Germinal center (tissue), 1 donor: ENCODE measurements at places on chromosomes 6 and 20.

DNA sequence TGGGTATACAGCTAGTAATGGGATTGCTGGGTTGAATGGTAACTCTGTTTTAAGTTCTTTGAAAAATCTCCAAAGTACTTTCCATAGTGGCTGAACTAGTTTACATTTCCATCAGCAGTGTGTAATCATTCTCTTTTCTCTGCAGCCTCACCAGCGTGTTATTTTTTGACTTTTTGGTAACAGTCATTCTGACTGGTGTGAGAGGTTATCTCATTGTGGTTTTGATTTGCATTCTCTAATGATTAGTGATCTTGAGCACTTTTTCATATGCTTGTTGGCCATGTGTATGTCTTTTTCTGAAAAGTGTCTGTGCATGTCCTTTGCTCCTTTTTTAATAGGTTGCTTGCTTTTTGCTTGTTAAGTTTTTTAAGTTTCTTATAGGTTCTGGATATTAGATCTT lies 194.2 kb upstream of the PHACTR1 start:
- DNase-seq = no peak

DNA sequence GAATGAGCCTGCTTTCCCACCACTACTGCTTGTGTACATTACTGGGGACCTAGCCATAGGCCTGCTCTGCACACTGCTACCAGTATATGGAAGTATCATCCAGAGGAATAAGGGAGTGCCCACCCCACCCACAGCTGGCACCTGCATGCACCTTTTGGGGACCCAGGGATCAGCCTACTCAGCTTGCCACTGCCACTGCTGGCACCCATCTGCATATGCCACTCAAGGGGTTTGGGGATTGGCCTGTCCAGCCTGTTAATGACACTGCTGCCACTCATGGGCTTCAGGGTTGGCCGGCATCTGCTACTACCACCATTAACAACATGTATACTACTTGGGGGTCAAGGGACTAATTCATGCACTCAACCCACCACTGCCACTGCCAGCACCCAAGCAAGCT lies 832.1 kb downstream of the PHF3 start:
- no peak for DNase-seq

GRCh38 chr6:44161997-44162338 lies 3.3 kb downstream of the CAPN11 start:
- DNase-seq = no peak

DNA sequence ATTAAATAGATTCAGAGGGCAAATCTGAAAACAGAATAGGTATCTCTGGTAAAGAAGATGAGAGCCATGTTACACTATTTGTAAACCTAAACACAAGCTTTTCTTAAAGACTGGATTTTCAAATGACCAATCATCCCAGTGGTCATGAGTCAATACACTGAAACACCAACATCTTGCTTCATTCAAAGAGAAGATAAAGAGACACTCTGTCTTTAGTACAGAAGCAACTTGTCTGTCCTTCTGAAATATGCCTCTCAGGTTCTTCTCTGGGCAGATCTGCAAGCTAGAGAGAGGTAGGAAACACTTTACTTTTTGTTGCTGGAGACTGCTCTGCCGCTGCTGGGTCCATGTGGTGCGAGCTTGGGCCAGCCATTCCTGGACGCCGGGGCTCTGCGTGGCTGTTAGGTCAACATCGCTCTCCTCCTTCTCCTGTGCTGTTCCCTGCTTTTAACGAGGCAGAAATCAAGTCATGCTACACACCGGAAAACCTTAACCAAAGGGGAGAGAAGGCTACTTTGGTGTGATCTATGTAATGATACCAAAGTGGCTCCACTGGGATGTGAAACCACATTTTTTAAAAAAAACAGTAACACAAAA lies 368.2 kb downstream of the SYNE1 start:
- no peak for DNase-seq

DNA sequence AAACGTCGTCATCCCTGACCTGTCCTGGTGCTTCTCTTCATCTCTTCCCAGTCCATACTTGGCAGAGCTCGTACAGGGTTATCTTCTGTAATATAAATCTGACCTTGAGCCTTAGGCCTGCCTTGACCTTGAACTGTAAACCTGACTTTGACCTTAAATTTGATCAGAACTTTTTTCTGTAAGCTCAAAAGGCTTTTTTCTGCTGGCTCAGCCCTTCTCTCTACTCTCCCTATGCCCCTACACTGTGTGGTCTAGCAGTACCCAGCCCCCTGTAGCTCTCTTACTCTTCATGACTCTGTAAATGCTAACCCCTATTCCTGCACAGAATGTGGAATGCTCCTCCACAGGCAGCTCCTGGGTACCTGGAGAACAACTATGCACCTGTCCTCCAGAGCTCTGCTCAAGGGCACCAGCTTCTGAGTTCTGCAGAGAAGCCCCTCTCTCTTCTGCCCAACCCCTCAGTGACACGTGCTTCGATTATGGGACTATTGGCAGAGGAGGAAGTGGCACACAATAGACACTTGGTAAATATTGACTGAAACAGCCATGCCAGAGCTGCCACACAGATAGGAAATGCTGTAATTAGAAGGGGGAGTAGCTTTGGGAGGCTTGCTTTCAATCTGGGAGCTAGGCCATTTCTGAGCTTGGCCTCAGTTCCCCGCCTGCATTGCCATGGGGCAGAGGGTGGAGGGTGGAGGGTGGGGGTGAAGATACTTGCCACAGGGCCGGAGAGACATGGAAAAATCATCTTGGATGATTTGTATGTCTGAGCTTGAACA lies 15.4 kb downstream of the SNPH start:
- no peak for DNase-seq

DNA sequence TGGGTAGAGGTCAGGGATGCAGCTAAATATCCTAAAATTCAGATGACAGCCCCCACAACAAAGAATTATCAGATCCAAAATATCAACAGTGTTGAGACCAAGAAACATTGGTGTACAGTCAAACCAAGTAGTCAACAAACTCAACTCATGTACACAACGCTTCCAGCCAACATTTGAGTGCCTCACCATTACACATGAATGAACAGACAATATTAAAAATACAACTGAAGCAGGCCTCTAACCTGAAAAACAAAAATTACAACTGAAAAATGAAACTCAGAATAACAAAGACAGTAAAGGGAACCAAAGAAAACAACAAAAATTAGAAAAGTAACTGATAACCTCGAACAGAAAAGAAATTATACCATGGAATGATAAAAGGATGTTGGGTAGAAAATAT lies 46.2 kb downstream of the HACE1 start:
- no peak for DNase-seq

GRCh38 chr6:82608781-82609180 lies 245.2 kb downstream of the TPBG start:
- no peak for DNase-seq

DNA sequence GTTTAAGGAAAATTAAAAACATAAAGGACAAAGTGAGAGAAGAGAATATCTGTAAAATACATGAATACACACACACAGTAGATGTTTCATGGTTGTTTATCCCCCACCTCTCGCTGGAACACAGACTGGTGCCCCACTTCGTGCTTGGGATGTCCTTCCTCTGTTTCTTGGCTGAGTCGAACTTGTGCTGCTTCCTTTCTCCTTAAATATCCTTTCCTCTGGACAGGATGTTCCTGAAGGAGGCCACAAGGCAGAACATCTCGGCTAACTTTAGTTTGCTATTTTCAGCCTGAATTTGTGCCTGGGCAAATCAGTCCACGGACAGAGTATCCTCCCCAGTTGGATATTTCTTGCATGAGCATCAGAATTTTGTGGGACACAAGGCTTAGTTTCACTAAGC lies 54.7 kb upstream of the ZMYND8 start:
- DNase-seq = no peak

DNA sequence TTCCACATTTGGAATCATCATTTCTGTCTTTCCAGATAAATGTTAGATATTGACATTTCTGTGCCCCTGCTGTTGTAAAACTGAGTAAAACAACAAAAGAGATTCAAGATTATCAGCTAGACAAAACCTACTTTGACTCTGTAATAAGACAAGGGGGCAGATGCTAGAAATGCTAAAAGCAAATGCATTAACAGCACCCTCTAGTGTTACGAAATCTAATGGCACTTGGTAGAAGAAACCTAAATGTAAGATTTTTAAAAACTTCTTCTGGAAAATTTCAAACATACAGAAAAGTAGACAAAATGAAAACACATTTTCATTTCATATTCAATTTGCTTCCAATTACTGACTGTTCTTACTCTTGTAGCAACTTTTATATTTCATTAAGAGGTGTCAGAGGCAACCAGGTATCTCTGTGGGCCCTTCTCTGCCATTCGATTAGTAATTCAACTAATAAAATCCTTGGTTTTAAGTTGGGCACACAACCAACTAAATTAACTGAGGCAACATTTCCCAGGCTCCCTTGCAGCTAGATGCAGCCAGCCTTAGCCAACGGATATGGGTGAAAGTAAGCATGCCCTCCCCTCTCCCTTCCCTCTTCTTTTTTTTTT lies 45.0 kb downstream of the SLC23A2 start:
- DNase-seq = peak; percentile 61
